ENCODE measurements at places on chromosomes 4 and X.

GRCh38 chrX:37468124-37468739 lies 103.2 kb upstream of the LANCL3 start:
- no peak for DNase-seq

- DNase-seq, result no peak
Observed at GRCh38 chrX:129932821-129933321, 26.9 kb downstream of the UTP14A start.

DNA sequence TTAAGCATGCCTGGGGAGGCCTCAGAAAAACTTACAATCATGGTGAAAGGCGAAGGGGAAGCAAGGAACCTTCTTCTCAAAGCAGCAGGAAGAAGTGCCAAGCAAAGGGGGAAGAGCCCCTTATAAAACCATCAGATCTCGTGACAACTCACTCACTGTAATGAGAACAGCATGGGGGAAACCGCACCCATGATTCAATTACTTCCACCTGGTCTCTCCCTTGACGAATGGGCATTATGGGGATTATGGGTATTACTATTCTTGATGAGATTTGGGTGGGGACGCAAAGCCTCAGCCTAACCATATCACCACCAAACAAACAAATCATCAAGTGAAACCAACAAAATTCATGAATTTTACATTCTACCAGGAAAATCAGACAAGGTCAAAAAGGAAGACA lies 76.7 kb upstream of the TAB3 start:
- DNase-seq, result no peak

DNA sequence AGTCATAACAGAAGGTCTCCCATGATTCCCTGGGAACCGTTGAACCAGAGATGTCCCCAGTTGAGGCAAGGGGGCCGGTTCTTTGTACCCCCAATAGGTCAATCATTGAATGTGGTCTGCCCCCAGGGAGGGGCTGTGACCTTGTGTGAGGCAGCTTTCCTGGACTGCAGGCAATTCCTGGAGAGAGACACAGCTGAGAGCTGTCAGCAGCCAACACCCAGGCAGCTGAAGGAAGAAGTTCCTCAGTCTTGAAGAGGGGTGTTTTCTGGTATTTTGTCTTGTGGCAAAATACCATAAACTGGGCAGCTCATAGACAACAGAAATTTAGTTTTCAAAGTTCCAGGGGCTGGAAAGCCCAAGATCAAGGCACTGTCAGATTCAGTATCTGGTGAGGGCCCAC lies 185.7 kb upstream of the ATP6AP2 start:
- DNase-seq, result no peak

DNA sequence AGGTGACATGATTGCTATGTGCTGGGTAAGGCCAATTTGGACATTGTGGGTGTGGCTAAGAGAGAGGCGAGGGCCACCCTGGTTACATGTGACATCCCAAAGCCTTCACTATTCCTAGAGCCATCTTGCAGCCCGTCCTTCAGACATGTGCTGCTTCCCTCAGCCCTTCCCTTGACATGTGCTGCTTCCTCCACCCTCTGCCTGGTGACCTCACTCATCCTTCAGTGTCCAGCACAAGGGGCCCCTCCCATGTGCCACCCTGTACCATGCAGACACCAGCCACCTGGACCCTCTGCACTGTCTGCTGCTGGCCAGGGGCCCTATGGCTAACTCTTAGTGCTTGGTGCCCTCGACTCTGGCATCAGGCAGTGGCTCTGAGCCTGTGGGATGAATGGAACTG lies 27.4 kb downstream of the ADRA2C start:
- no peak for DNase-seq

DNA sequence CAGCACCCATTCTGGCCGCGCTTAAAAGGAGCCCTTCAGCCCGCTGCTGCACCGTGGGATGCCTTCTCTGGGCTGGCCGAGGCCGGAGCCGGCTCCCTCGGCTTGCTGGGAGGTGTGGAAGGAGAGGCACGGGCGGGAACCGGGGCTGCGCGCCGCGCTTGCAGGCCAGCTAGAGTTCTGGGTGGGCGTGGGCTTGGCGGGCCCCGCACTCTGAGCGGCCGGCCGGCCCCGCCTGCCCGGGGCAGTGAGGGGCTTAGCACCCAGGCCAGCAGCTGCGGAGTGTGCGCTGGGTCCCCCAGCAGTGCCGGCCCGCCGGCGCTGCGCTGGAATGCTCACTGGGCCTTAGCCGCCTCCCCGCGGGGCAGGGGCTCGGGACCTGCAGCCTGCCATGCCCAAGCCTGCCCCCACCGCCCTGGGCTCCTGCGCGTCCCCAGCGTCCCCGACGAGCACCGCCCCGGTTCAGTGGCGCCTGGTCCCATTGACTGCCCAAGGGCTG lies 111.3 kb downstream of the PCDH18 start:
- DNase-seq, result no peak

GRCh38 chr4:144989306-144989705 lies 108.7 kb downstream of the ANAPC10 start:
- DNase-seq, result no peak

GRCh38 chr4:85681921-85682320 lies 207.0 kb downstream of the ARHGAP24 start:
- no peak for DNase-seq

DNA sequence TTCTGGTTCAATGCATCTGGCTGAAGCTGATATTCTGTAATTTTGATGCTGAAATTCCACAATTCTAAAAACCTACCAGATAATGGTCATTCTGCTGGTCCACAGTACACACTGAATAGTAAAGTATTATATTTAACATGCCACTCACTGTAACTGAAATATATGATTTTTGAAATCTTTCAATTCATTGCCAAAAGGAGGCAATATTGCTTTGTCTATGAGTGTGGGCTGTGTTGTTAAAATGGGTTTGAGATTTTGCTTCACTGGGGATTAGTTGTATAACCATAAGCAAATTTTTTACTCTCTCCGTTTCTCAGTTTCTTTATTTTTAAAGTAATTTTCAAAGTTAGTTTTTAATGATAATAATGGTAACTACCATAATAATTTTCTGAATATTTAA lies 1404.1 kb upstream of the IGFBP7 start:
- DNase-seq, result no peak

DNA sequence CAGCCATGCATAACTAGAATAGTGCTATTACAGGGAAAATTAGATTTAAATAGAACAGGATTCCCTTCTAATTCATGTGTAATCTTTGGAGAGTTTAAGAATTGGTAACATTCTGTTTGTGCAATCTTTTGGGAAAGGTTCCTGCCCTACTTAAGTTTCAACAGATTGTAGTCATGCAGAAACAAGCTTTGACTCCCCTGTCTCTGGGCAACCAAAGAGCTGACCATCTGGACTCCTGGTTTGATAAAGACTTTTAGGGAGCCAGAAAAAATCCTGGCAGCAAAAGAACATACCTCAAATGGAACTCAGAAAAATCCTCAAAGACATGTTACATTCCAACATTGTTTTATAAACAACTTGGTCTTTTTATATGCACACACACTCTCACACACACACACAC lies 191.1 kb upstream of the NEIL3 start:
- DNase-seq, result peak; percentile 99

- peak; percentile 20 for DNase-seq
Observed at GRCh38 chrX:135000516-135000915, 9.7 kb downstream of the SMIM10 start.

GRCh38 chr4:74545448-74545847 lies 100.5 kb downstream of the AREG start:
- DNase-seq, result no peak

DNA sequence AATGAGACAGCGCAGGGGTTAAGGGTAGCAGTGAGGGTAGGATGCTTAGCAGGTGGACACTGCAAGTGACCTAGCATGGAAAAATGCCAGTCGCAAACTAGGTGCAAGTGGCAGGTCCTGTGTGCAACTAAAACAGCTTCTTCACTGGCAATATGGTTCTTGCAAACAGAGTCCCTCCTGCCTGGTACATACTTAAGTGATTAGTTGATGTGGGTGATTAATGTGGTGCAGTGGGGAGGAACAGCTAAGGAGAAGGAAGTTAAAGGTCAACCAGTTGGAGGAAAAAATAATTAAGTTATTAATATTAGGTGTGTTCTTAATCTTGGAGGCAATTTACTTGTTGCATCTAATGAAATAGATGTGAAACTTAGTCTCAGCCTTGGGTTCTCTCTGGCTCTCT lies 121.6 kb upstream of the IGFBP7 start:
- DNase-seq, result no peak

DNA sequence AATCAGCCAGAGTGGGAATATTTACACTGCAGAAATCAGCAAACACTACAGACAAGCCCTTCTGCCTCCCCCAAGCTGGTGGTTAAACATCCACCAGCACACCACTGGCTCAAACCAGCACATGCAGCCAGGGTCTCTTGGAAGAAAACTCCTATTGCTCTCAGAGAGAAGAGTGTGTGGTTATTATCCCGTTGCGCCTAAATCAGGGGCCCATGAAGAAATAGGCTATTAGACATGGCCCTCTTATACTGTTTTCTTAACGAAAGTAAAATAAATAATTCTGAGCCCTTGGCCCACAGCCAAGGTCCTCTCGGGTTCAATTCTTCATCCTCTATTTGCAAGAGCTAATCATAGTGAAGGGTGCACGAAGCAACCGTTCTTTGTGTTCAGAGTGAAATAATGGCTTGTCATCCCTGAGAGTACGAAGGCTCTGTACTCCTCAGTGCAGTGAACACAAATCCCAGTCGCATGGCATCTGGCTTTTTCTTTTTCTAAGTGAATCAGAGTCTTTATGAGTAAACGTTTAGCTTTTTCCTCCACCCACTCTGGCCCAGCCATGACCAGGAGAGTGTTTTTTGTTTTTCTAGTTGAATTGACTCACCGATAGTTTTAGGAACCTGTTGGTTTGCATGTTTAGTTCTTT lies 33.4 kb upstream of the RBM47 start:
- peak; percentile 89 for DNase-seq

DNA sequence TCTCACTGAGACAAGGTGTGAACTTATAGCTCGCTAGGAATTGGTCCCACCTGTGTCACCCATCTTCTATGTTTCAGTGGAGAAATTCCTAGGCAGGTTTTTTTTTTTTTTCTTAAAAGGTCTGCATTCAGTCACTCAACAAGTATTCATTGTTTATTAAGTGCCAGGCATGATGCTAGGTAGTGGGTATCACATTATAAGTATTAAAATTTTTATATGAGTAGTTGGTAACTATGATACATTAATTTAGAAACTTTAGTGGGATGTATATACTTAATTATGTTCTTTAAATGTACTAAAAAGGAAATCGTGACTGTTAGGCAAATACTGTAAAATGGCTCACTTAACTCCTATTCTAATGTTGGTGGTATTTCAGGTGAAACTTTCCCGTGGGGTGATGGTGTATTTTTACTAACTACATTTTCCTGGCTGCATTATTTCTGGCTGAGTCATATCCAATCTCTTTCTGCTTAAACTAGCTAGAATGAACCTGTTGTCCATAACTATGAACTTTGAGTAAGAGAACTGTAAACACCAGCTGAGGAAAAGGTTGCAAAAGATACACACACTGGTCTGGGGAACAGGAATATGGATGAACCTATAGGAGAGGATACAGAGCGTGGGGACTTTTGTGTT lies 49.3 kb upstream of the MED14 start:
- DNase-seq, result peak; percentile 31

DNA sequence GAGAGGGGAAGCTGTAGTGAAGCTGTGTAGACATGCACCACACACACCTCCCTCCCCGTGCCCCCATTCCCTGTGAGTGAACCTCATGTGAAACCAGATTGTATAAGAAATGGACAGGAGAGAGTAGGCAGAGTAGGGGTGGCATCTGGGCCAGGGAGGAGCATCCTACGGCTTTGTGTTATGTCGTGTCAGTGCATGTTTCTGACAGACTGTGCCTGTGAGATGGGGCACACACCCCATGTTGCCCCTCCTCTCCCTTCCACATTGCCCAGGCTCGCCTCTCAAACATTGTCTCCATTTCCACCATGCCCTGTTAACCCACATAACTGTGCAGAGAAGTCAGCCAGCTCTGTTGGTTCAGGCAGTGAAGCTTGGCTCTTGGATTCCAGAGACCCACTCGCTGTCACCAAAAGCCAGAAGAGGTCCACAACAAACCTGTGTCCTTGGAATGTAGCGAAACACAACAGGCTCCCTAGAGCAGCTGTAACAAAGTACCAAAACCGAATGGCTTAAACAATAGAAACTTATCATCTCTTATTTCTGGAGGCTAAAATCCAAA lies 56.1 kb downstream of the SLC9A6 start:
- no peak for DNase-seq

DNA sequence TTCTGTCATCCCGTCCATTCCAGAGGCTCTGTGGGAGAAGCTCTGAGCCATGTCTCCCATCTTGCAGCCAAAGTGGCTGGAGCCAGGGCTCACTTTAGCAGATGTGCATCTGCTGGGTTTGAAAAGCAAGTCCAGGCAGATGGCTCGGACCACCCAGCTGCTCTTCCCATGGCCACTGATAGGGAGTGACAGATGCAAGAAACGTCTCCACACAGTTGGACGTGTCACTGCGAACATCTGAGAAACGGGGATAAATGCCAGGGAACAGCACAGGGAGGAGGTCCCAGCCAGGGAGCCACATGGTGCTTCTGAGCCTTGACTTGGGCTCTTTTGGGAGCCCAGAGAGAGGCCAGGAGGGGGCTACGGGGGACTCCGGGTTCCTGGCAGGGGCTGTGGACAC lies 242.3 kb downstream of the AFAP1 start:
- no peak for DNase-seq

- DNase-seq, result no peak
Observed at GRCh38 chr4:25862411-25863346, at the start of gene SEL1L3. Gene SEL1L3 (minus strand): TSS chr4:25862988. CDS start chr4:25862836, 152 bp downstream.

DNA sequence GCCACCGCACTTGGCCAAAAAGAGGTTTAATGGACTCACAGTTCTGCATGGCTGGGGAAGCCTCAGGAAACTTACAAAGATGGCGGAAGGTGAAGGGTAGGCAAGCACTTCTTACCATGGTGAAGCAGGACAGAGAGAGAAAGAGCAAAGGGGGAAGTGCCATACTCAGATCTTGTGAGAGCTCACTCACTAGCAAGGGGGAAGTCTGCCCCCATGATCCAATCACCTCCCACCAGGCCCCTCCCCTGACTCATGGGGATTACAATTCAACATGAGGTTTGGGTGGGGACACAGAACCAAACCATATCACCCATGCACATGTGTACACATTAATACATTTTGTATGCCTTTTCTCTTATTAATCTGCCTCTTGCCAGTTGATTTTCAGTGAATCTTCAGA lies 77.2 kb upstream of the HSD17B10 start:
- no peak for DNase-seq

DNA sequence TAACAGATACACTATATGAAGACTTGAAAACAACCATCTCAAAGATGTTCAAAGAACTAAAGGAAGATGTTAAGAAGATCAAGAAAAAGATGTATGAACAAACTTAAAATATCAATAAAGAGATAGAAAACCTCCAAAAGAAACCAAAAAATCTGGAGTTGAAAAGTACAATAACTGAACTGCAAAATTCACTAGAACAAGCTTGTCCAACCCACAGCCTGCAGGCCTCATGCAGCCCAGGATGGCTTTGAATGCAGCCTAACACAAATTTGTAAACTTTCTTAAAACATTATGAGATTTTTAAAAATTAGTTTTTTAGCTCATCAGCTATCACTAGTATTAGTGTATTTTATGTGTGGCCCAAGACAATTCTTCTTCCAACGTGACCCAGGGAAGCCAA lies 77.0 kb upstream of the DCTD start:
- DNase-seq, result no peak
